Hematopoietic multipotent progenitor cell treated with erythropoietin and hydrocortisone succinate and interleukin-3 and kit ligand, for 8 days (in vitro differentiated cells): ENCODE measurements at places on chromosomes 12 and 14.

- no peak for DNase-seq
Measured at GRCh38 chr14:54918427-54918826, 15.8 kb upstream of the GCH1 start.

GRCh38 chr14:23174296-23175184, 8.9 kb downstream of the SLC7A8 start:
- no peak for DNase-seq

GRCh38 chr12:91991399-91992187, 154.1 kb downstream of the BTG1 start:
- DNase-seq = no peak

GRCh38 chr14:99360774-99361595, 89.0 kb upstream of the BCL11B start:
- DNase-seq = peak; percentile 17

DNA sequence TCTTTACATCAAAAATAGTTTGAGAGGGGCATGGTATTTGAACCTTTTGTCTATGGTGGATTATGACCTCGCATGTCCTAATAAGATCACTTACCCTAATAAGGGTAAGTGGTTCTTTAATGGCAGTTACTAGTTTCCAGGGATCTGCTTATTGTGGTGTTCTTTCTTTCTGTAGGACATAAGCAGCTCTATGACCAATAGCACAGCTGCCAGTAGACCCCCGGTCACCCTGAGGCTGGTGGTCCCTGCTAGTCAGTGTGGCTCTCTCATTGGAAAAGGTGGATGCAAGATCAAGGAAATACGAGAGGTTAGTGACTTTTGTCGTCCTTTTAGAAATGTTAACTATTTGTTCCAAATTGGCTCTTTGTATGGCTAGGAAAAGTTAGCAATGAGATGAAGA, 7.2 kb downstream of the PCBP2 start:
- DNase-seq = no peak

DNA sequence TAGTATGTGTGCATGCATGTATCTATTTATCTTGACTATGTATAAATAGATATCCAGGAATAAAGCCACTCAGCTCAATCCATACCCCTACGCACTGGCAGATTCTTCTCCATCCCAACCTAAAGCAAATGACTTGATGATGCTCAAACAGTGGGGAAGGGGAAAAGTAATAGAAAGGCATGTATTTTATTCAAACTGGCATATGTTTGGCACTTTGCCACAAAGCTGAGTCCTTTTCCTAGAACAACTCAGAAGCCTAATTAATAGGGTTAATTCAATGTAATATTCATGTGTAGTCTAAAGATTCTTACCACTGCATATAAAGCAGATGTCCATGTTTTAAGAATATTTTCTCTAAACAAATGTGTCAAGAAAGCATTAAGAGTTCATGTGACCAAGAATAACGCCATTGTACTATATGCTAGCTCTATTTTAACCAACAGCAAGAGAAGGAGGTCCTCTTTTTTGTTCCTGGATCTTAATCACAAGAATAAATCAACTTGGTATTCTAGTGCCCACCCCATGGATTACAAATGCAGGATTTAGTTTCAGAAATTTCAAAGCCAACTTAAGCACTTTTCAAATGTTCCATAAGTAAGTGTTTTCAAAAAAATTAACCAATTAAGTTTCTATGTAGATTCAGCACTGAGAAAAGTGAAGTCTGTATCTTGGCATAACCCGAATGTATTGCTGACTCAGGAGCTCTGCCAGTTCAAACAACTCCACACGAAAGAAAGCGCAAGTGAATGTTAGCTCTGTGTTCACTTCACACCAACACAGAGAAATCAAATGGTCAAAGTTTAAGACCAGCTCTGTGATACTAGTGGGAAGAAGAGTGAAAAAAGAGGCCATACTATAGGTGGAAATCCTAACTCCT, 233.6 kb downstream of the MED13L start:
- no peak for DNase-seq

DNA sequence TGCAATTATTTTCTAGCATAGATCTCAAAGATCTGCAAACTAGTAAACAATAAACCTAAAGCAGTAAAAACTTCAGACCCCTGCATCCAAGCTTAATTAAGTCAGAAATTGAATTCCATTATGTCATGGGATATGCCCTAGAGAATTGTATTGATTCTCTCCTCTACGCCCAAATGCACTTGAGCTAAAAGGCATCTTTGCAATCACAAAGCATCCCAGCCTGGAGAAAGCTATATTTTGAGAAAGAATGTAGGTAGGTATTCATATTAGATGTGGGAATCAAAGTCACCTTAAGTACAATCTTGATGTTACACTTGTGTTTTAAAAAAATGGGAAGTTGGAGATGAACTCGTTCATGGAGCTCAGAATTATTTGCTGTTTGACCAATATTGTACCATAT, 386.7 kb downstream of the ADAMTS20 start:
- no peak for DNase-seq

- DNase-seq = no peak
Measured at GRCh38 chr12:82593143-82593542, 93.6 kb upstream of the TMTC2 start.

GRCh38 chr12:46367351-46368029, 5.1 kb downstream of the SLC38A2 start:
- no peak for DNase-seq

DNA sequence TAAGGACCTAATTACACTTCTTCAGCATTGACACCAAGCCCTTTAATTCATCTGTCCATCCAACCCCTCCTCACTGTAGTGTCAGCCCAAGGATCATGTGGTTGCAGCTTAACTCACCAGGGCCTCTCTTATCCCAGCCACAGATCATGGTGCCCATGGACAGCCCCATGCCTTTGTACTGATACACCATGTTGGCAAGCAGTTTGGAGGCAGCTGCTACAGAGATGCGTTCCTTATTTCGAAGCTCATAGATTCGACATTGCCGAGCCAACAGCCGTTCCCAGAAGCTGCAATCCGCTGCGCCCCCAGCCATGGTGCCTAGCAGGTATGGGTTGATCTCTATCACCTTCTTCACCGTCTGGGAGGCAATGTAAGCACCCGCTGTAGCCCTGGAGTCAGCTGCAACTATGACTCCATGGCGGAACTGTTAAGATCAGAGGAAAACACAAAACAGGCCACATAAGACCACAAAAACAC, 1.4 kb downstream of the PSMB5 start:
- DNase-seq = peak; percentile 58

DNA sequence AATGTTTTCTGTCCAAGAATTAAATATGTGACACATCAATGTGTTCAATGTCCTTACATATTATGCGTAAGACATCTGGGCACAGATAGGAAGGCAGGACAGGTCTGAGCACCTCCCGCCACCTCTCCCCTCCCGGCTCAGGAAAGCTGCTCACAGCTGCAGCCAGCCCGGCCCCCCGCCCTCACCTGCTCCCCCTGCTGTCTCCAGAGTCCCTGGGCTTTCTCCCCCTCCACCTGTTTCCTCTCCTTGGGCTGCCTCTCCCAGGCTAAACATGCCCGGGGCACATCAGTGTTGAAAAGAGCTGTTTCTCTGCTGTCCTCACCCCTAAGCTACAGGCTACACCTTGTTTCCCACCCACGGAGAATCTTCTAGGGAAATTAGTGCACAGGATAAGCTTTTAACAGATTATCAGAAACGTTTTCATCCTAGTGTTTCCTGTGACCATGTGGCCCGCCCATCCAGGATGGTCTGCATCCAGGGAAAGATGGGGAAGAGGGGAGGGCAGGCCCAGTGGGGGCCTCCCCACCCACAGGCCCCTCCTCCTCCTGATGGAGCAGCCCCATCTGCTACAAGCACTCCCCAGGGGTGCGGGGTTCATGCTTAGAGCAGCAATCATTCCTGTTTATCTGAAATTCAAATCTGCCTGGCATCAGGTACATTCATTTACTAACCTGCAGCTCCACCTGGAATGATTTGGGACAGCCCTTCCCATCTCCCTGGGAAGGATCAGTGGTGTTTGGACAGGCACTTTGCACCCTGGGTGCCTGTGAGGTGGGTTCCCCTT, 273.8 kb upstream of the SFSWAP start:
- no peak for DNase-seq
